ENCODE measurements at places on chromosomes 2 and 18. TPM values are rescaled to one million over a fixed set of nuclear protein-coding genes. Genes with fewer than 3 reads are reported as not detected.

The CCDC141 gene
- total RNA-seq: not detected

The ALKAL2 gene
- total RNA-seq: not detected

The CNDP1 gene
- total RNA-seq: not detected

The IWS1 gene
- 29.0 TPM for total RNA-seq

The NABP1 gene
- 15.8 TPM for total RNA-seq

The LBX2 gene
- 0.95 TPM for total RNA-seq

The DHRS9 gene
- total RNA-seq: not detected

The RGPD4 gene
- not detected for total RNA-seq

The REG3G gene
- not detected for total RNA-seq

The DOK6 gene
- 11.2 TPM for total RNA-seq

The ANKRD62 gene
- not detected for total RNA-seq

The PRKAG3 gene
- total RNA-seq: not detected

The NAT8 gene
- not detected for total RNA-seq

The ANKRD39 gene
- 9.2 TPM for total RNA-seq

DNA sequence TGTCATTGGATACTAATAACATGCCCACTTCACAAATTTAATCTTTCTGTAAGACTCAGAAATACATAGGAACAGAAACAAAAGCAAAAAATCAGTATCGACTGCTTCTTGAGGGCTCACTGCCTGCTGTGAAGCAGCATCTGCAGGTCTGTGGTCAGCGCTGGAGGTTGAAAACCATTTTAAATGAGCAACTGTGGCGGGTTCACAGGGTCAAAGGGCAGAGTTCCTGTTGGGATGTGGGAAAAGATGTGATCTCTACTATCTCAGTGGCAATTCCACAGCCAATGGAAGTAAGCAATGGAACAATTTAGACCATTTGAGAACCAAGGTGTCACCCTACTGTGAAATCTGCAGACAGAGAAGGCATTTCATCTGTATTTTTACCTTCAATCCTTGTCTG lies 468.3 kb downstream of the PARD3B start:
- DNase-seq: no peak

GRCh38 chr2:19700861-19701585 lies 200.8 kb downstream of the TTC32 start:
- no peak for DNase-seq

GRCh38 chr2:52536929-52537460 lies 1230.6 kb upstream of the CHAC2 start:
- no peak for DNase-seq

- DNase-seq: no peak
These were observed 376.6 kb downstream of the DSEL start for GRCh38 chr18:67139899-67140298.

DNA sequence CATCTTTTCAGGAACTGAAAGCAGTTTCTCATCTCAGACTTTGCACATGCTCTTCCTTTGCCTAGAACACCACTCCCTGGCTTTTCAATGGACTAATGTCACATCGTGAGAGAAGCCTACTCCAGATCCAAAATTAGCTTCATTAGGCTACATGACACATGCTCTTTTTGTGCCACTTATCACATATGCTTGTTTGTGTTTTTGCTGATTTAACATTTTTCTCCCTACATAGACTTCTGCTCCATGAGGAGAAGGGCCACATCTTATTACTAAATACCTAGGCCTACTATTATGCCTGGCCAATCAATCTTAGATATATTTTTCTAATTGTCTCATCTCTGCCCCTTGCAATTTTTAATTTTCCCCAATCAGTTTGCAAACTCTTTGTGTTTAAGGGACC lies 186.4 kb upstream of the LHCGR start:
- DNase-seq: no peak

DNA sequence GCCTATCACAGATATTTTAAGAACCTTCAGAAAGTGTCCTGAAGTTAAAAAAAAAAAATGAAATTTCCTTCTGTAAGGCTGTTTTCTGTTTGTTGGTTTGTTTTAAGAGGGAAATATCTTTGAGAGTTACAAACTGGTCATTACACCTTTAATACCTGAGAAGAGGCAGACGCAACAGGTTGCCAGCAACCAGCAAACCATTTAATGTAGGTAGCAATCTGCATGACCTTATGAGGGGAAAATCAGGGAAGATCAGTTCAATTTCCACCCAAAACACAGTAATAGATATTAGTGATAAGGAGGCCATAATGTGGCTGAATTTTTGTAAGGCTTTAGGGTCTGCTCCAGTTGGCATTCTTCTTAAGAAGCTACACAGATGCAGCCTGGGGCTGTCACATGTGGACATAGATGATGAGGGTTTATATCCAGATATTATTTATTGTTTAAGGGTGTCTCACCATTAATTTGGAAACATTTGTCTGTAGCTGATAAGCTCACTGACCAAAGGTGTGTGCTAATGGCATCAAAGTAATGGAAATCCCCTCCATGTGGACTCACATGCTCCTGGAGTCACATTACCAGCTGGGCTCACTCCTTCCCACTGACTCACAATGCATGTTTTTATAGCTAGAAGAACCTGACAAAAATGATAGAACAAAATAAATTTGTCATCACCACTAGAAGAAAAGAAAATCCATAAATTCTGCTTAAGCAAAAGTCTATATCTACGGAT lies 83.5 kb upstream of the DTNA start:
- DNase-seq: no peak

DNA sequence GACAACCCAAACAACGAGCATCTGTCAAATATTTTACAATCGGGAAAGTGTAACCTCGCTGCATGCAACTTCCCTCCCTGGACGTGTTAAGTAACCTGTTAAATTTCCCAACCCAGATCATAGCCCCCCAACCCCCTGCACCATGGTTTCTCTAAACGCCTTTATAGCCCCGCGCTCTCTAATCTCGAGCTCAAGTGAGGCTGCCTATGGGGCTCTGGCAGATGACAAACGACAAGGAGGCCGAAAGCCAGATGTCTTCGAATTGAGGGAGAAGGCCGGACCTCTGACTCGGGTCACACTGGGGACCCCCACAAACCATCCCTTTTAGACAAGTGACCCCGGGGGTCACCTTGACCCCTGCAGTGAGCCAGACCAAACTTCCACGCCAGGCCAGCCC lies 526 bp downstream of the COX7A2L start:
- DNase-seq: no peak

DNA sequence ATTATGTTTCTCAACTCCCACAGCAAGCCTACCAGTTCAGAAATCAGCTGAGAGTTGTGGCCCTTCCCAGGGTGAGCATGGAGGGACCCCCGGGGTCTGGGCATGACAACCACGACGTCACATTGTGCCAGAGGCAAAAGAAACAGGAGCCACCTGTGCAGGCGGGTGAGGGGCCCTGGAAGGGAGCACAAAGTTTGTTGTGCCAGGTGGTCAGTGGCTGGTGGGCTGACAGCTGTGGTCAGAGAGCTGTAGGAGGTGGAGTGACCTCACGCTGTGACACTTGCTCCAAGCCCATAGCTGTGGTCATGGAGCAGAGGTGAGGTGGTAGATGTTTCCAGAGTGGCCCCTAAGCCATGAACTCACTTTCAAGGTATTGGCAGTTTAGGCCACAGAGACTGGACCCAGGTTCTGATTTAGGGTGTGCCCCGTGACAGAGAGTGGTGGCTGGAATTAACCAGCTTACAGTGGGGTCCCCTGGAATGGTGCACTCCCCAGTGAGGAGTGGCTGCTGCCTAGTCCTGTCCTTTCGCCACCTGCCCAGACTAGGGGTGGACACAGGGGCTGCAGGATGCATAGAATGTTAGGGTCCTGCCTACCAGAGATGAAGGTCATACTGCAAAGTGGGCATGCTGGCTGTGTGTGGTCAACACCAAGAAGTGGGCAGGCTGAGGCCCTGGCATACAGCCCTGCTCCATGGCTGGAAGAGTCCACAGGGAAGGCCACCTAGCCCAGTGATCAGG lies 136.4 kb downstream of the GLI2 start:
- no peak for DNase-seq

- no peak for DNase-seq
These were observed 10.4 kb upstream of the CAVIN2 start for GRCh38 chr2:191857259-191857805.

GRCh38 chr18:9263264-9263663 lies 71.3 kb upstream of the TWSG1 start:
- DNase-seq: no peak

DNA sequence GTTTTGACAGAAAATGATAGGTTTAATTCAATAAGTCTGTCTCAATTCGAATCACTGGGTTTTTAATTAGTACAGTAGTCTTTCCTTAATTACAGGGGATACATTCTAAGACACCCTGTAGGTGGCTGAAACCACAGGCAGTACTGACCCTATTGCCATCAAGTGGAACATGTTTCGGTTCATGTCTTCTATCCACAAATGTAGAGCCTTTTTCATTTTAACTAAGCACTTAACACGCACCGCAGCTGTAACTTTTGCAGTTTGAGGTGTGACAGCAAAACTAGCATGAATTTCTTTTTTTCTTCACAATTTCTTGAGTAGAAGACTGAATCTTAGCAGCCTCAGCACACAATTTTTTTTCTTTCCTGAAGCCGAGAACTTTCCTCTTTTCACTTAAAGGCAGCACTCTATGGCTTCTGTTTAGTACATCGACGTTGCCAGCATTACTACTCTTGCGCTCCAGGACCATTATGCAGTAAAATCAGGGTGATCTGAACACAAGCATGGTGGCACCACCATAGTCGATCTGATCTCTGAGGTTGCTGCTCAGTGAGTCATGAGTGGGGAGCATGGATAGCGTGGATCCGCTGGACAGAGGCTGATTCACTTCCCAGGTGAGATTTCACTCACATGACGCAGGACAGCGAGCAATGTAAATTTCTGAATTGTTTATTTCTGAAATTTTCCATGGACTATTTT lies 805.1 kb downstream of the RNF144A start:
- DNase-seq: no peak

DNA sequence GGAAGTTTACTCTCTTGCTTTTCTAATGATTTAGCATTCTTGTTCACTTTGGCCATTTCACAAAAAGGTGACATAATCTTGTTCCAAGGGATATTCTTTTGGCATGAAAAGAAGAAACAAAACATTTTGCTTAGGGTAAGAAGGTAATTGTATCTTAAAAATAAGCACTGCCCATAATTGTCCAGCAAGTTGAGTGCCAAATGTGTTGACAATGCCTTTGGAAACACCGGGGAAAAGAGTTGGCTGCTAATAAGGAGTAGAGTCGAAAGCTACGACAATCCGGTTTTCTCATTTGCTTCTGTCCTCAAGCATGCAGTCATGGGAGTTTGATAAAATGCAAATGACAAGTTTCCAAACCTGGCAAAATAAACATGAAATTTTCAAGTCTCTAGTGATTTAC lies 27.3 kb downstream of the ITGAV start:
- DNase-seq: no peak

GRCh38 chr2:108363024-108363907 lies 14.5 kb upstream of the SULT1C4 start:
- no peak for DNase-seq

DNA sequence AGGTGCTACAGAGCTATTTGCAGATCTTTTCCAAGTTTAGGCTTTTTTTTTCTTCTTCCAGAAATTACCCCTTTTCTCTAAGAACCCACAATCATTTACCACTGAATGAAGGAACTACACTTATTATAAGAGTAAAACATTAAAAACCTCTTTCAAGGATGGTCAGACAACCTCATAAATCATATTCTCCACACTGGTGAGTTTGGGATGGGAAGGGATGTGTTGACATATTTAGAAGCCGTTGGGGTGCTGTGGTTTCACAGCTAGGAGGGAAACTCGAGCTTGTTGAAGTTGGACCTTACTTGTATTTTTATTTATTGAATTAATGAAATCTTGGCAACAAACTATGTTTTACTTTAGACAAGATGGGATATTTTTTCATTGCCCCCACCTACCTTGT lies 289.4 kb upstream of the MEIS1 start:
- no peak for DNase-seq

GRCh38 chr18:26865557-26865956 lies at the start of gene AQP4:
Gene AQP4 (minus strand): TSS chr18:26865707. CDS start chr18:26865689, 18 bp downstream.
- DNase-seq: no peak

- DNase-seq: no peak
These were observed 43.2 kb downstream of the LDLRAD4 start for GRCh38 chr18:13261661-13262357.

- DNase-seq: no peak
These were observed 167.4 kb downstream of the C1D start for GRCh38 chr2:67895227-67895941.

DNA sequence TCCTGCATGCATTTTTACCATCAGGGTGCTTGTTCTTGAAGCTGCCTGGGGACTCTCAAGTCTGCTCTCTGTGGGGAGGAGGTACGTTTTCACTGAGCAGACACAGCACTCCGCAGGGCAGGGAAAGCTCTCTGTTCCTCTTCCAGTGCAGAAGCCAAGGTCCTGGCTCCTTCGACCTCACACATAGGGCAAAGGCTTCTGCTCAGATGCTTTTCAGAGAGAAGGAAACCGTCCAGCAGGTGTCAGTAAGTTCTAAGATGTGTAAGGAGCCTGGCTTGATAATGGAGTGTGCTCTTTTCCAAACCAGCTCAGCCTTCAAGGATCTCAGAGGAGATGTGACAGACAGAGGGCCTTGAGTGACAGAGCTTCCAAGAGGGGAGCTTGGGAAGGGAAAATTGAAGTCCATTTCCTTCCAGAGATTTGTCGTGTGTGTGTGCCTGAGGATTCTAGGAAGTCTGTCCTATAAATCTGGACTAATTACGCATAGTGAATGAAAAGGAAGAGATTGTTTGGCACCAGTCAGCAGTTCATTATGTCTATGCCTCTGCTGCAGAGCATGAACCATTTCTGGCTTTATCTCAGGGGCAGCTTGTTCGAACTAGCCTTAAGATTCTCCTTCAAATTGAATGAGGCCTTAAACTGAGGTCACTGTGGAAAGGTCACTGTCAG lies 67.3 kb upstream of the UPP2 start:
- peak; percentile 10 for DNase-seq

- no peak for DNase-seq
These were observed 38.7 kb downstream of the SDC1 start for GRCh38 chr2:20186078-20186854.

- no peak for DNase-seq
These were observed 202.9 kb downstream of the RDH14 start for GRCh38 chr2:18357537-18357936.

DNA sequence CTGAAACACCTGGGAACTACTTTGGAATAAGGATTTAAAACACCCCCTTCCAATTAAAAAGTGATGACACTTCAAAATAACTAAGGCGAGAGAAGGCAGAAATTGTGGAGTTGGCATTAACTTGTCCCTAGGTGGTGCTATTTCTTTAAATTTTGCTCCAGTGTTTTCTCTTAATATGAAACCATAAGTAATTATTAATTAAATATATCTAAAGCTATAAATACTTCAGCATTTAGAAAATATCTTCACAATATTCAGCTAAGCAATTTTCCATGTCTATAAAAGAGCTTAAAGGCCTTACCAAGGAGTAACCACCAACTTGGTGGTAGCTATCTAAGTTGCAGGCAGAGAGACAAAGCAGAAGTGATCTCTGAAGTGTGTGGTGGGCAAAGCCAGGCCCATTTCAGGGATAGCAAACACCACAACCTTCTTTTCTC lies 186.8 kb upstream of the PGAP1 start:
- no peak for DNase-seq

GRCh38 chr2:232927793-232928550 lies 57.9 kb downstream of the SNORC start:
- DNase-seq: no peak
